ENCODE measurements at places on chromosomes 7 and 10.

- peak; percentile 77 for DNase-seq
Observed at GRCh38 chr10:28991333-28992270, 297.3 kb upstream of the LYZL1 start.

- no peak for DNase-seq
Observed at GRCh38 chr7:148856891-148857290, 27.2 kb downstream of the EZH2 start.

GRCh38 chr7:69645683-69646082 is 47.4 kb downstream of the AUTS2 start:
- no peak for DNase-seq

DNA sequence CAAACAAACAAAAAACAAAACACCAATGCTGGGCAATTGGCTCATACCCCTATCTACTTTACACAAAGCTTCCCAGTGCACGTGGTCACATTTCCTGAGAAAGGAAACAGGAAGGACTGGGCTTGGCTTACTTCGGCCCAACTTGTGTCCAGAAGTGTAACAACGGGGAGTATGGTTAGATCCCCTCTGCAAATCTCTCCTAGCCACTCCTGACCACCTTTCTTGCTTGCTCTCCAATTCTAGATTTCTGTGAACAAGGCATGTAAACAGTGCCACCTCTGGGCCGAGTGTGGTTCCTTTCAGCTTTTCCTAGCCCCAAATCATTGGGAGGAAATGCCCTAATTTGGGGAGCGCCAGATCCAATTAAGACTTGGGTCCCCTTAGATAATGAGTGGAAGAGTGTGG is 21.0 kb upstream of the FRAT2 start:
- DNase-seq = no peak

DNA sequence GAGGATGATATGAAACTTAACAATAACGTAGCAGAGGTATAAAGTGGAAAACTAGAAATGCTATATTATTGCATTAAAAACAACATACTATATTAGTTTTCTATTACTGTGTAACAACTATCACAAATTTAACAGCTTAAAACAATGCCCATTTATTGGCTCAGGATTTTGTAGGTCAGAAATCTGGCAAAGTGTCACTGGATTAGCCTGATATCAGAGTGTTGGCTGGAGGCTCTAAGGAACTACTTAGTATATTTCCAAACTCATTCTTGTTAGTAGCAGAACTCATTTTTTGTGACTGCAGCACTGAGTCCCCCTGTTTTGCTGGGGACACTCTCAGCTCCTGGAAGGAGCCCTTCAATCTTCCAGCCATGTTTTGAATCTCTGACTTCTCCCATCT is 306.8 kb downstream of the ETV1 start:
- no peak for DNase-seq

GRCh38 chr10:3068968-3069737 is 1.8 kb downstream of the PFKP start:
- no peak for DNase-seq

- no peak for DNase-seq
Observed at GRCh38 chr7:119826547-119826946, 446.4 kb upstream of the KCND2 start.

DNA sequence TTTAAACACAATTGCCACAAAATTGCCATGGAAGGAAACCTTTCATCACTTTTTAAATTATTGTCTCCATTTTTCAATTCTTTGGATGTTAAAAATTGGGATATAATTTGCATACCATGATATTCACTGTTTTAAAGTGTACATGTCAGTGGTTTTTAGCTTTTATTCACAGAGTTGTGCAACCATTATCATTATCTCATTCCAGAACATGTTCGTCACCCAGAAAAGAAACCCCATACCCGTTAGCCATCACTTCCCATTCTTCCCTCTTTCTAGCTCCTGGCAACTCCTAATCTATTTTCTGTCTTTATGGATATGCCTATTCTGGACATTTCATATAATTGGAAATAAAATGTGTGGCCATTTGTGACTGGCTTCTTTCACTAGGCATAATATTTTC is 260.3 kb upstream of the FERD3L start:
- DNase-seq = no peak

DNA sequence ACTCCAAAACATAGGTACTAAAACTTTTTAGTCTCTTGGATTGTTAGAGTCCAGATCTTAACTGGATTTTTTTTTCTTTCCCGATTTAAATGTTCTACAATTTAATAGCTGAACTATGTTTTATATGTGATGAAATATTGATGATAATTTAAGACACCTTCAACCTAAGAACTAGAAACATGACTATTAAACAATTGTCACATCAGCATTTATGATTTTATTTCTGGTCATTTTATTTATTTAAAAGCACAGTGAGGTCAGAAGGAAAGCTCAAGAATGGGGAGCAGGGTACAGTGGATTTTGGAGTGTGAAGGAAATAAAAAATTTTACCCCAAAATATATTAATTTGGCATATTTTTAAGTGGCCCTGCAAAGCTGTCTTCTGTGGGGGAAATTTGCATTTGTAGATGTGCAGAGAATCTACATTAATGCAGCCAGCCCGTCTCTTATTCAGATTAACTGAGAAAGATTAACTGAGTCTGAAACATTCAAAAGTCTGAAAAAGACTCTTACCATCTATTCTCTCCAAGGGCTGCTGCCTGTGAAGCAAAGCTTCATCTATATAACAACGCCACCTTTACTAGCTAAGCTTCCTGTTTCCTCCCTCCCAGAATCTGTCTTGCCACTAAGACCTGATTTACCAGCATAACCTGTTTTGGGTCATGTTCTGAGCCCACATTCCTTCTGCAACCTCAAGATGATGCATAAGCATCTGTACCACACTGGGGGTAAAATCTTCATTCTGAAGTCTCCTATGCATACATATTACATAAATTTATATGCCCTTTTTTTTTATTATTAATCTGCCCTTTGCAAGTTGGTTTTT is 86.4 kb downstream of the TMEM106B start:
- no peak for DNase-seq

- DNase-seq = peak; percentile 51
Observed at GRCh38 chr10:32680803-32681557, 235.0 kb downstream of the CCDC7 start.

DNA sequence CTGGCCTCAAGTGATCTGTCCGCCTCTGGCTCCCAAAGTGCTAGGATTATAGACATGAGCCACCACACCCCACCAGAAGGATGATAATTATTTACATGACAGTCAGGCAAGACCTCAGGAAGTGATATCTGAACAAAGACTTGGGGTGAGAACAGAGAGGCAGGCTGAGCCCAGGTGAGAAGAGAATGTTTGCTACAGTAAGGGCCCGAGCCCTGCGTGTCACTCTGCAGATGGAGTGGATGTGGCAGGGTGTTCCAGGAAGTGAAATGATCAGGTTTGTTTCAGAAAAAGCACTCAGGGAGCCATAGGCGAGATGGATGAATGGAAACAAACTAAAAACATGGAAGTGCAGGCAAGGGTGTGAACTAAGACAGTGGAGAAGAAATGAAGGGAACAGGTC is 22.2 kb downstream of the SFMBT2 start:
- no peak for DNase-seq

DNA sequence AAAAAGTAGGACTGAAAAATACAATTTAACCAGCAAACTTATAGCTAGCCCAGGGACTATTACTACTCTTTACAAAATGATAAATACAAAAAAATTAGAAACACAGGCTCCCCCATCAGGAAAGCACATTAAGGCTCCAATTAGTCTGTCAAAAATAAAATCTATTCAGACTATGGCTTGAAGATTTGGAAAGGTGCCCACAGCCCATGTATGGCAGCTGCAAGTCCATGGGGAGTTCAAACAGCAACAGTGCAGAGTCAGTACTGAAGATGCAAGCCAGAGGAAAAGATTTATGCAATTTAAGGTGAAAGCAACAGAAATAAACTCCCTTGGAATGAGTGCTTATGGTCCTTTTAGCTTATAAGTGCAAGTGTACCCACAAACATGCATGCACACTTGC is 29.7 kb downstream of the IMMP2L start:
- no peak for DNase-seq

DNA sequence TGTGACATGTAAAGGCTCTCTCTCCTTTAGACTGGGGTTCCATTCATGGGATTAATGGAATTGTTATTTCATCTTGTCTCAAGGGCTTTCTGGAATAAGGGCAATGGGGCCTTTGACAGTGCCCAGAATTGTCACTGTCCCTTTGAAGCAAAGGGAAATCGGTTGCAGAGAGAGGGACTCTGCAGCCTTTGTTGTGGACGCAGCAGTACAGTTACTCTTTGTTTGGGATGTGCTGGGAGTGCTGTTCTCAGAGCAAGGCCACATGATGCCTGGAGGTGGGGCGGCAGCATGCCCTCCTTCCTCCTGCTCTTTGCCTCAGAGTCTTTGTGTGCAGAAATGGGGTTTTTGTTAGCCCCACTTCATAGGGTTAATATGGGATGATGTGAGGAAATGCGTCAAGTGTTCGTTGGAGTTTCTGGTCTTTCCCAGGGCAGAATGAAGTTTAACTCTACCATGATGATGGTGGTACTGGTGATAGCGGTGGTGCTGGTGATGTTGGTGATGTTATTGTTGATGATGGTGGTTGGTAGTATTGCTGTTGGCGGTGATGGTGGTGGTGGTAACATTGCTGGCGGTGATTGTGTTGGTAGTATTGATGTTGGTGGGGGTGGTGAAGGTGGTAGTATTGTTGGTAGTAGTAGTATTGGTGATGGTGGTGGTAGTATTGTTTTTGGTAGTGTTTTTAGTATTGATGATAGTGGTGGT is 45.3 kb downstream of the DOCK1 start:
- DNase-seq = no peak

GRCh38 chr10:112949143-112949823 is 764 bp upstream of the TCF7L2 start:
- DNase-seq = no peak

- DNase-seq = no peak
Observed at GRCh38 chr7:35761871-35762677, 38.8 kb upstream of the SEPTIN7 start.

GRCh38 chr10:79137300-79137756 is 68.6 kb downstream of the ZMIZ1 start:
- DNase-seq = no peak

GRCh38 chr7:115127399-115128021 is 205.6 kb downstream of the MDFIC start:
- no peak for DNase-seq

DNA sequence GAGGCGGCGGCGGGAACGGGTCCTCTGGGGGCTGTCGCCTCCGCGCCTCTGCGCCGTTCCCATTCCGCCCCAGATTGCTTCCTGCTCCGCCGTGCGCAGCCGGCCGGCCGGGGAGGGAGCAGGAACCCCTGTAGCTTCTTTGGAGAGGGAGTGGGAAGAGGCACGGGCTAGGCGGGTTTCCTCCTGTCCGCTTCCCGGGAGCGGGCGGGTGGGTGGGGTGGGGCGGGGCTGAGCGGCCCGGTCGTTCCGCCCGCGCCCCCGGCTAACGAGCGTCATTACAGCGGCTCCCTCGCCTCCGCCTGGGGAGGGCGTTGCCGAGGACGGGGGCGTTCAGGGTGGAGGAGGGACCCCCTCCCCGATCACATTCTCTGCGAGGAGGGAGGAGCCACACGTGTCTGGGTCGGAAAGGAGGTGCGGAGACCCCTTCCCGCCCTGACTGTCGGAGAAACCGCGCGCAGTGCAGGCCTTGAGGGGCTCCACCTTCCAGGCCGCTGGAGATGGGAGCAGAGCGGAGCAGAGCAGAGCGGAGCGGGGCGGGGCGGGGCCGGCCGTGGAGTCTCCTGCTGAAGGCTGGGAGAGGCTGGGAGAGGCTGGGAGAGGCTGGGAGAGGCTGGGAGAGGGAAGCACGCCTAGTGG is 39.7 kb downstream of the AGAP3 start:
- DNase-seq = no peak

DNA sequence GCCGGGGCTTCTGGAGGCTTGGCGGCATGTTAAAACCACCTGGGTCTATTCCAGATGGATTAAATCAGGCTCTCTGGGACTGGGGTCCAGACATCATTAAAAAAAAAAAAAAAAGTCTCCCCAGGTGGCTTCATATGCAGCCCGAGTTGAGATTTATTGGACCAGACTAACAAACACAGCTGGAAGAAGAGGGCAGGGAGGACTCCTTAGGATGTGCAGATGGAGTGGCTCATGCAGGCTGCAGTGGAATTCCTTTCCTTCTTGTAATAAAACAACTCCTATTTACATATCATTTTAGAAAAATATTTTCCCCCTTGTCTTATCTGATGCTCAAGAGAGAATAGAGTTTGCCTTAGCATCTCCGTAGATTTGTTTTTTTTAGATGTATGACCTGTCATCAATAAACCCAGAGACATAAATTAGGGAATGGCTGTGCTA is 238.1 kb downstream of the CAMK1D start:
- no peak for DNase-seq

DNA sequence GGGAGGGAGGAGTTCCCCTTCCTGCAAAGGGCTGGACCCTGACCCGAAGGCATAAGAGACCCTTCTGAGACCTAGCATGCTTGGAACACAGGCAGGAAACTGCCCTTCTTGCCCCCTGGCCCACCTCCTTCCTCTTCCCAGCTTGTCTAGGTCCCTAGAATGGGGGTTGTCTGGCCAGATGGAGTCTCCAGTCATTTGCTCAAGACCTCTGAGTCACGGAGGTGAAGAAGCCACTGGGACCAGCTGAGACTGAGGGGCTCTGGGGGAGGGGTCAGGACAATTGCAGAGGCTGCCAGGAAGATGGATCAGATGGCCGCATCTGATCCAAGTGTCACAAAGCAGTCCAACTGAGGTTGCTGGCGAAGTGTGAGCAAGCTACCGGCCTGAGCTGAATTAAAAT is 46.2 kb downstream of the COL13A1 start:
- no peak for DNase-seq

DNA sequence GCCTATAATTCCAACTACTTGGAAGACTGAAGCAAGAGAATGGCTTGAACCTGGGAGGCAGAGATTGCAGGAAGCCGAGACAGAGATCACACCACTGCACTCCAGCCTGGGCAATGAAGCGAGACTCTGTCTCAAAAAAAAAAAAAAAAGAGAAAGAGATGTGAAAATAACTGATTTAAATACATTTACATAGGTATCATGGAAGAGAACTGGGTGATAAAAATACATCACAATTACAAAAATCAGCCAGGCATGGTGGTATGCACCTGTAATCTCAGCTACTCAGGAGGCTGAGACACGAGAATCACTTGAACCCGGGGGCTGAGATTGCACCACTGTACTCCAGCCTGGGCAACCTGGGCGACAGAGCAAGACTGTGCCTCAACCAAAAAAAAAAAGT is 19.8 kb downstream of the NANOS1 start:
- no peak for DNase-seq

Data from retinal pigment epithelial cell (primary cell).